Suprapubic skin (tissue), 4 donors: ENCODE measurements at places on chromosomes 3 and 15.

- no peak for DNase-seq
Measured at GRCh38 chr3:141273700-141274410, 42.2 kb downstream of the PXYLP1 start.

GRCh38 chr15:38611228-38611627 lies 46.6 kb upstream of the RASGRP1 start:
- DNase-seq: no peak

DNA sequence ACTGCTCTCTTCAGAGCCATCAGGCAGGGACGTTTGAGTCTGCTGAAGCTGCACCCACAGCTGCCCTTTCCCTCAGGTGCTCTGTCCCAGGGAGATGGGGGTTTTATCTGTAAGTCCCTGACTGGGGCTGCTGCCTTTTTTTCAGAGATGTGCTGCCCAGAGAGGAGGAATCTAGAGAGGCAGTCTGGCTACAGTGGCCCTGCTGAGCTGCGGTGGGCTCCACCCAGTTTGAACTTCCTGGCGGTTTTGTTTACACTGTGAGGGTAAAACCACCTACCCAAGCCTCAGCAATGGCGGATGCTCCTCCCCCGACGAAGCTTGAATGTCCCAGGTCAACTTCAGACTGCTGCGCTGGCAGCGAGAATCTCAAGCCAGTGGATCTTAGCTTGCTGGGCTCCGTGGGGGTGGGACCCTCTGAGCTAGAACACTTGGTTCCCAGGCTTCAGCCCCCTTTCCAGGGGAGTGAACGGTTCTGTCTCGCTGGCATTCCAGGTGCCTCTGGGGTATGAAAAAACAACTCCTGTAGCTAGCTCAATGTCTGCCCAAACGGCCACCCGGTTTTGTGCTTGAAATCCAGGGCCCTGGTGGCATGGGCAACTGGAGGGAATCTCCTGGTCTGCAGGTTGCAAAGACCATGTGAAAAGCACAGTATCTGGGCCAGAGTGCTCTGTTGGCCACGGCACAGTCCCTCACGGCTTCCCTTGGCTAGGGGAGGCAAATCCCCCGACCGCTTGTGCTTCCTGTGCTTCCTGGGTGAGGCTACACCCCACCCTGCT lies 21.1 kb upstream of the ST6GAL1 start:
- no peak for DNase-seq

- no peak for DNase-seq
Measured at GRCh38 chr3:136209921-136210320, 13.8 kb upstream of the MSL2 start.

GRCh38 chr3:22734756-22735155 lies 468.4 kb upstream of the UBE2E2 start:
- DNase-seq: no peak

DNA sequence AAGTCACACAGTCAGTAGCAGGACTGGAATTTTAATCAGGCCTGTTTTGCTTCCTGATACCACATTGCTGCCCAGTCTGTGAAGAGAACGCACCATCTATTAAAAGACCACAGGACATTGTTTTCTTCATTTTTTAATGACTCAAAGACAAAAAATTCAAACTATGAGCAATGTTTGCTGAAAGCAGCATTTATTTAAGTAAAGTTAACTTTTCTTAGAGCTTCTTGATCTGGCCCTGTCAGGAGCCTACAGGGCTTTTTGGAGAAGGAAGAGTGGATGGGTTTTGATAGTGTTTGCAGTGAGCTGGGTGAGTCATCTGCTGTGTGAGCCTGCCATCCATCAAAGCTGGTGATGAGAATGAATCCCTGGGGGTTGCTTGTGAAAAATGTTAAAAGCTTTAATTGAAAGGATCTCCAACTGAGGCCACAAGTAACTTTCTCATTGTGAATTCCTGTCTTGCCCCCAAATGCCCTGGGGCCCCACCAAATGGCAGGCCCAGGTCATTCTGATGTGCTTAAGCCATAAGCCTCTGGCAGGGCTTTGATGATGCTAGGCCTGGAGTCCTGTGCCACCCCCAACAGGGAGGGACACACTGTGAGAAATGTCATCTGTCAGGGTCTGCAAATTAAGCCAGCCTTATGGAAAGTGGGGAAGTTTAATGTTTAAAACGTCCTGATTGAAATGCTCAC lies 136.2 kb upstream of the PFN2 start:
- DNase-seq: no peak

- no peak for DNase-seq
Measured at GRCh38 chr3:86969500-86970189, 21.3 kb downstream of the VGLL3 start.

- no peak for DNase-seq
Measured at GRCh38 chr3:113234688-113235260, 23.4 kb downstream of the BOC start.

DNA sequence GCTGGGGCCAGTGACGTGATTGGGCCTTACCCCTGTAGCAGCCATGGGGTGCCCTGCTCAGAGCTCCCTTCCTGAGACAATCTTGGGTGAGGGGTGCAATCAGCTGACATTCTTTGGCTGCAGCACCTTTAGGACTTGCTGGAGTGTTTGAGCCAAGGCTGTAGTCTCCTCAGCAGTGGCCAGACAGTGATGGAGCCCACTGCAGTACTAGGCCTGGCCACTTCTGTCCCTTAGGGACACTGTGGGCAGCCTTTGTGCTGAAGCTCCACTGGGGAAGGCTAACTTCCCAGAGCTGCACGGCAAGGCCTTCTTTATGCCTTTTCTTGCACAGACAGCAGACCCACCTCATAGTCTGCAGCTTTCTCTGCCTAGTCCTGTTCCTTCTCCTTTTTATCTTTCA lies 284.9 kb upstream of the IGF1R start:
- DNase-seq: no peak

- DNase-seq: no peak
Measured at GRCh38 chr3:120678984-120679383, 3.1 kb downstream of the HGD start.

- DNase-seq: no peak
Measured at GRCh38 chr3:193085655-193086054, 155.4 kb upstream of the PLAAT1 start.
